ENCODE measurements at places on chromosomes 1 and 21.

- no peak for DNase-seq
Observed at GRCh38 chr1:14897547-14897946, 256.0 kb upstream of the TMEM51 start.

DNA sequence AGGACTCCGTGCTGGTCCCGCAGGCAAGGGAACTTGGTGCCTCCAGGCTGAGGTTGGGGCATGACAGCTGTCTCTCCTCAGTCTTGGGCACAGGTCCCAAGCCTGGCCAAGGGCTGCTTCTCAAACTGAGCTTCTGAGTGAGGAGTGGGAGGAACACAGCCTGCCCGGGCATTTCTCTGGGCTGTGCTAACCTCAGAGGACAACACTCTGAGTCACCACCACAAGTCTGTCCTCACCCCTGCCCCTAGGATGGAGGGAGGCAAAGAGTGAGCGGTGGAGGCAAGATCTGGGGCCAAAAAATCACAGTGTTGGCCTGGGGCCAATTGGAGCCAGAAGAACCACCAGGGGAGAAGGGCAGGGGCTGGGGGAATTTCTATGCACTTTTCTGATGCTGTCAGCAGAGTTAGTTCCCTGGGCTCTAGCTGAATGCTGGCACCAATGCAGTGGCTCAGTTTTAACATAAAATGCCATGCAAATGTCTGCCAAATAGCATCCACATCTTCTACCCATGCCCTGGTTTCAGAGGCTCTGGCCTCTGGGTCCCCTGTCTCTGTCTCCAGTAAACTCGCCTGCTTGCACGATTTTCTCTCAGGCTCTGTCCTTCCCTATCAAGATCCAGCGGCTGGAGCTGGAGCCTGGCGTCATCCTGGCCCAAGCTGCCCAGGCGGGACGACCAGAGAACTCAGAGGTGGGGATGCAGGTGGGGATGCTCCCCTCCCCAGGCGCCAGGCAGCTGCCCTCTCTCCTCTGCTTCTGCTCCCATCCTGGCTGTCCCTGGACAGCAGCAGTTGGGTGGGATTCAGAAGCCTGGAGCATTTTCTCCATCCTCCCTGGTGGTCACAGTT lies 11.0 kb upstream of the CDK18 start:
- no peak for DNase-seq

DNA sequence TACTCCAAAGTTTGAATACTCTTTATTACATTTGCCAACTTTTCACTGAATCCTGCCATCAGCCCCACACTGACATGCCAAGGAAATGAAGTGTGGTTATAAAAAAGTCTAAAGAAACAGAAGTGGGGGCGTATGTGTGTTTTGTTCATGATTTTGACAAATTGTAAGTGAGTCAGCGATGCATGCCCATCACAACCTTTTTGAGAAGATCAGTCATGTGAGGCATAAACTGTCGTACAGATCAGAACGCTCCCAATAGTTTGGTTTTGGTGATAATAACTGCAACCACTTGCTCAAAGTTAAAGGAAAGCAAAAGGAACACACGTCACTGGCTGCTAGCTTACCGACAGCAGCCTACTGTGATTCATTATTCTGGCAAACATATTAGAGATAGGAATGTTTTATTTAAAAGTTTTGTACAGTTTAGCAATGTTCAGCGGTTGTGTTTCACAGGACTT lies 95.6 kb downstream of the RGS2 start:
- DNase-seq: no peak

- no peak for DNase-seq
Observed at GRCh38 chr21:15617964-15618363, 111.8 kb upstream of the USP25 start.
